RPMI7951 (cell line): ENCODE measurements at places on chromosomes 11 and 22. TPM values are rescaled to one million over a fixed set of nuclear protein-coding genes. Genes with fewer than 3 reads are reported as not detected.

DNA sequence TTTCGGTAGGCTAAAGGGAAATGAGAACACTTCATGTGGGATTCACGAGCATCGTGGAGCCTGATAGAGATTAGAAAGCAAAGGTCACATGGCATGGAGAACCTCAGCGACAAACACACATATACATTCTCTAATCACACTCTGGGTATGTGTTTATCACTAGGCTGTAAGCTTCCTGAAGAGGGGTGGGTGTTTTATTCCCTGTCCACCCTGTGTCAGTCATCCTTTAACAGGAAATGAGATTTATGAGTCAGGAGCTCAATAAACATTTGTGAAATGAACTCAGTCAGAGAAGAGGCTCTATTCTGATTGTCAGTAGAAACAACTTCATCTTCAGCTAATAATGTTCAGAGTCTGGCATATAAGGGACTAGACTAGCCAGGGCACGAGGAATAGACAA lies 71.7 kb upstream of the EIF3M start:
- no peak for DNase-seq

Gene ADAMTS15
- total RNA-seq = 2.3 and 2.5 TPM in 2 replicates

Gene RASSF10
- 0.12 and 0.20 TPM in 2 replicates for total RNA-seq

Gene LRRC32
- 13.4 and 13.6 TPM in 2 replicates for total RNA-seq

Gene POU2AF3
- total RNA-seq = 0.24 TPM in 1 of 2 replicates, not detected in the other

GRCh38 chr11:2302306-2302895 lies 588 bp downstream of the TSPAN32 start:
- no peak for DNase-seq

Gene OR8G5
- not detected in 2 replicates for total RNA-seq

DNA sequence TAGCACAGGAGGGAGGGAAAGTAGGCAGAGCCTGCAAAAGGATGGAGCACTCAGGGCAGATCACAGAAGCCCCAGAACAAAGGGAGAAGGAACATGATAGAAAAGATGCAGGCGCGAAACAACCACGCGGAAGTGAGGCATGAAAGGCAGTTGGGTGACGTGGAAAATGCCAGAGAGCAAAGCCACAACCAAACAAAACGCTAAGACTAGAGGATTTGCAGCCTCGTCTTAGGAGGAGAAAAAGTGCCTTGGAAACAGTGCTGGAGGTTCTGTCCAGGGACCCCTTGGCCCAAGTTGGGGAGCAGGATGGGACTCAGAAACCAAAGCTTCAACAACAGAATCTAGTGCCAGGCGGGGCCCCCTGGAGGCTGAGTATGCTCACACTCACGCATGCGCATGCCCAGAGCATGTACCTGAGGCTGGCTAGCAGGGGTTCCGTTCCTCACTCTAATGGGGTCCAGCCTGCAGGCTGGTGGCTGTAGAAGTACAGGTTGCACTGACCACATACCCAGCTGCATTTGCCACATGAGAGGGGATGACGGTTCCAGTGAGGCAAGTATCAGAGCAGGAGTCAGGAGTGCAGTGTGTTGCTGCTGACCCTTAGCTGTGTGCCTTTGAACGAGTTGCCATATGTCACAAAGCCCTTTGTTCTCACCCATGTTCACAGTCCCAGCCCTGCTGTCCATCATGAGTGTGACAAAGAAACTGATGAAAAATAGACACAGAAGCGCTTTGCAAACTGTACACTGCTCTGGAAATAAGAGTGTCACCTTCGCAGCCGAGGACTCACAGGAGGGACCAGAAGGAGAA lies 568.6 kb upstream of the CADM1 start:
- DNase-seq = no peak

Gene MUC5AC
- total RNA-seq = not detected in 2 replicates

- DNase-seq = no peak
Observed at GRCh38 chr11:6629892-6630631, 10.8 kb upstream of the TPP1 start.

Gene OR2D2
- 0.36 TPM in 1 of 2 replicates, not detected in the other for total RNA-seq

- no peak for DNase-seq
Observed at GRCh38 chr11:96185220-96185768, 157.7 kb downstream of the MAML2 start.

- DNase-seq = peak; percentile 57
Observed at GRCh38 chr22:33923660-33924246, 3.5 kb upstream of the LARGE1 start.

DNA sequence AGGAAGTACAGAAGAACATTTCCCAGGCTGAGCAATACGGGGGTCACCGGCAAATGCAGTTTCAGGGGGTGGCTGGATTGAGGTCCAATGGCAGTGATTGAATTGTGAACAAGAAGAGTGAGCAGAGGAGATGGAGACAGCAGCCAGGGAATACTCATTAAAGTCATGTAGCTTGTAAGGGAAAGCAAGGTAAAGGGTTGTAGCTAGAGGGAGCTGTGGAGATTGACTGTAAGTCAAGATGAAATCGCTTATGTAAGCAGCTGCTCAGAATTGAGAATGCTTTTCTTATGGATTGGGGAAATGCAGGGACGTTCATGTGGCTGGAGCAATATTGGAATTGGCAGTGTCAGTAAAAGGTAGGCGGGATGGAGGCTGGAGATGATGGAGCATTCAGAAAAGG lies 111.4 kb upstream of the TBCEL start:
- peak; percentile 37 for DNase-seq

GRCh38 chr11:40125054-40125453 lies 1334.4 kb downstream of the LRRC4C start:
- no peak for DNase-seq

DNA sequence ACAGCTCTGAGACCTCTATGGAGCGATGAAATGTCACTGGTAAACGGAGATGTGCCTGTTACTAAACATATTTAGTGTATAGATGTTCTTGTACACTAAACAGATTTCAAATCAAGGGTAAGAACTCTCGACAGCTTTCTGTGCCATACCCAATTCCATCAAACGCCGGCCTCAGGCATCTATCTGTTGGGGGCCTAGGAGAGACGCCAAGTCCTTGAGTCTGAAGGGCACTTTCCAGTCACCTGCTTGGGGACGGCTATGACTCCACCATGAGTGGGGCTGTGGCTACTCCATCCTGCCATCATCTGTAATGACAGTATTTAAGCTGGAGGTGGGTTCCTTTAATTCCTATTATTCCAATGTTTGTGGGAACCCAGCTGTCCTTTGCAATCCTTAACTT lies 87.8 kb downstream of the SHANK2 start:
- DNase-seq = no peak

- DNase-seq = no peak
Observed at GRCh38 chr11:2934611-2935239, 5.5 kb upstream of the PHLDA2 start.

Gene CHST1
- total RNA-seq = 0.20 and 0.36 TPM in 2 replicates

GRCh38 chr11:63142459-63142858 lies 1.6 kb downstream of the SLC22A24 start:
- no peak for DNase-seq

DNA sequence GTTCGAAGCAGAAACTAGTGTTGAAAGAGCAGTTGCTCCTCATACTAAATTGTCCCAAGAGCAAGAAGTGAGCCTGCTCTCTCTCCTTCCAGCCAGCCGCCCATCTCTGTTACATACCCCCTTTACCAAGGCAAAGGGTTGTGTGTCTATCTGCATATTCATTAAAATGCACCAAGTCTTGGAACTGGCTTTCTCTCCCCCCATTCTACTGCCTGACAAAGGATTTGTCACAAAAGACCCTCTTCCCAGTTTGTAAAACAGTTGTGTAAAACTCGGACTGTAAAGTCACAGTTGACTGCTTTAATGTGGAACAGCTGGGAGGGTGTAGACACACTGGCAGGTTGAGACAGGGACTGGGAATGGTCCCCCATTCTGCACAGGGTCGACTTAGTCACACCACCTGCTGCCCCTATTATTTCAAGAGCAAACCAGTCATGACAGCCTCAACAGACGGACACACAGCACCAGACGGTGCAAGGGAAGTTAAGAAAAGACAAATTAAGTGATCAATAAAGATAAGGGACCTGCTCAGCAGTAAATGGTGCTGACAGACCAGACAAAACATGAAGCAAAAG lies 60.0 kb upstream of the HTATIP2 start:
- DNase-seq = no peak

Gene FAM111B
- total RNA-seq = 21.1 and 34.0 TPM in 2 replicates

Gene OR51E2
- not detected in 2 replicates for total RNA-seq

Gene OR2AG2
- total RNA-seq = 0.39 and 0.84 TPM in 2 replicates

DNA sequence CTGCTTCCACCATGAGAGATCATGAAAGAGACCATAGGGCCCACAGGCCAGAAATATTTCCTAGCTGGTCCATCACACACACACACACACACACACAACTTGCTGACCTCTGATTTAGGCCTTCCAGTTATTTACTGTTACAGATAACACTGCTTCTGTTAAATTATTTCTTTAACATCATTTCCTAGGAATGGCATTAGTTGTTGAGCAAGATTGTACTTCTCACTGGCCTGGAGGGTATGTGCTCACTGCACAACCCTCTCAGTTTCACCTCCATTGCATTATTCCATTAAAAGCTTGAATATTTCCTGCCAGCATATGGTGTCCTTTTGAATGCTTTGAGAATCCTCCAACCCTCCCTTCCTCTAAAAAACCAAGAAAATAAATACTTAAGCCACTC lies 104.4 kb downstream of the MICAL2 start:
- DNase-seq = no peak

GRCh38 chr11:1126935-1127663 lies 30.7 kb upstream of the MUC5AC start:
- DNase-seq = peak; percentile 44

Gene DDX6
- total RNA-seq = 41.4 and 45.2 TPM in 2 replicates

Gene C11orf65
- 0.10 and 0.24 TPM in 2 replicates for total RNA-seq

DNA sequence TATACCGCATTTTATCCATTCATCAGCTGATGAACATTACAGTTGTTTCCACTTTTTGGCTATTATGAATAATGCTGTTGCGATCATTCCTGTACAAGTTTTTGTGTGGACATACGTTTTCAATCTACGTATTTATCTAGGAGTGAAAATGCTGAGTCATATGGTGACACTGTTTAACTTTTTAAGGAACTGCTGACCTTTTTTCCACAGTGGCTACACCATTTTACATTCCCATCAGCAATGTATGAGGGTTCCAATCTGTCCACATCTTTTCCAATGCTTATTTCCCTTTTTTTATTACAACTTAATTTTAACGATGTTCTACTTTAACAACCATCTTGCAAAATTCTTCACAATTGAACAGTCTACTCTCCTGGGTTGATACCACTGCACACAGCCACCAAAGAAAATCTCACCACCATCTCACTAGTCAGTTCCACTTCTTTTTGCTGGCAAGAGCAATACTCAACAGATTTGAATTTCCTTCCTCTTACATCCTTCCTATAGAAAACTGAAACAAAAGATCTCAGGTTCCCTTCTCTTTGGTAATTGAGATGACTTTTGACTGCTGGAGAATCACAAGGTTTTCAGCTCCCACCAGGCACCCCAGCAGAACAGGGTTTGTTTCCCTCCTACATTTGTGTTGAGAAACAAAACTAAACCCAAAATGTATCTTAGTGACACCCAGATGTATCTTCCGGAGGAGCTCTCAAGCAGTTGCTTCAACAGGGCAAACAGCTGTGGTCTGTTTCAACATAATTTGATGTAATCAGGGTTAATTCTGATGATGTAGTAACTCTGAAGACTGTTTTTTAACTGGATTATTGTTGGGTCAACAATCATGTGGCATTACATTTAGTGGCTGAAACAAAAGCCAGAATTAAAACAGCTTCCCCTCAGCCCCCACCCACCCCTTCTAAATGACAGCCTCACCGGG lies 7.0 kb upstream of the GAB2 start:
- DNase-seq = peak; percentile 29

GRCh38 chr11:134229126-134229790 lies 4.8 kb downstream of the VPS26B start:
- DNase-seq = no peak

DNA sequence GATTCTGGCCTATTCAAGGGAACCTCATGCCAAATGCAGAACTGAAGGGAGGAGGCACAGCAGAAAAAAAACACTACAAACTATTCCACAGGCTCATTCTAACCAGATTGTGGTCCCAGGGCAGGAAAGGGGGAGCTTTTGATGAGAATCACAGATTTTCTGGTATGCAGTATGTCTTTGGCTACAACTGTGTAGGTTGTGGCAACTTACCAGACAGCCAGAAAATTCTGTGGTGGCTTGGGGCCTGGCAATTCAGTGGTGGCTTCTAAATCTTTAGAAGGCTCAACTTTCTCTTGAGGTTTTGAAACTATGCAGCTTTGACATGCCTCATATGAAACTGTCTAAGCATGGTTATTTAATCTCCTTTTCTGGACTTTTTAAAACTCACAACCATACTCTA lies 850.8 kb upstream of the CCDC90B start:
- no peak for DNase-seq

Gene ART1
- total RNA-seq = not detected in 2 replicates

- peak; percentile 18 for DNase-seq
Observed at GRCh38 chr11:102664001-102664752, 39.0 kb upstream of the MMP20 start.

- no peak for DNase-seq
Observed at GRCh38 chr11:3035333-3035732, 21.9 kb downstream of the CARS1 start.

GRCh38 chr11:120556797-120557196 lies 45.2 kb downstream of the GRIK4 start:
- no peak for DNase-seq

Gene CDC45
- total RNA-seq = 31.6 and 32.2 TPM in 2 replicates

DNA sequence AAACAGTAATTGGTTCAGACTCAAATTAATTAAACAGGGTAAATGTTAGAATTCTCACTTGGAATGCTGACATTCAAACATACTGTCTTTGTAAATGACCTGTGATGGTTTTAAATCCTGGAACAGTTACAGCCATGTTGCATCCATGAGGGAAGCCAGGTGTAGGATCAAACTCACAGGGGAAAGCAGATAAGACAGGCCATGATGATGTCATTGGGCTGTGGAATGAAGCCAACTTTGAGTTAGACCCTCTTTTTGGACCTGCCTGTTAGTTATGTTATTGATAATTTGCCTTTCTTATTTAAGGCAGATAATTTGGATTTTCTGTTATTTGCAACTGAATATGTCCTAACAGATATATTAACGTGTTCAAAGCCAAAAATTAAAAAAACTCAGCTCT lies 39.3 kb upstream of the ABTB2 start:
- DNase-seq = no peak

Gene FZD4
- 2.6 and 3.2 TPM in 2 replicates for total RNA-seq
